ENCODE measurements at places on chromosomes 3 and 15. TPM values are rescaled to one million over a fixed set of nuclear protein-coding genes. Genes with fewer than 3 reads are reported as not detected.

The ECE2 gene
- total RNA-seq, result not detected

DNA sequence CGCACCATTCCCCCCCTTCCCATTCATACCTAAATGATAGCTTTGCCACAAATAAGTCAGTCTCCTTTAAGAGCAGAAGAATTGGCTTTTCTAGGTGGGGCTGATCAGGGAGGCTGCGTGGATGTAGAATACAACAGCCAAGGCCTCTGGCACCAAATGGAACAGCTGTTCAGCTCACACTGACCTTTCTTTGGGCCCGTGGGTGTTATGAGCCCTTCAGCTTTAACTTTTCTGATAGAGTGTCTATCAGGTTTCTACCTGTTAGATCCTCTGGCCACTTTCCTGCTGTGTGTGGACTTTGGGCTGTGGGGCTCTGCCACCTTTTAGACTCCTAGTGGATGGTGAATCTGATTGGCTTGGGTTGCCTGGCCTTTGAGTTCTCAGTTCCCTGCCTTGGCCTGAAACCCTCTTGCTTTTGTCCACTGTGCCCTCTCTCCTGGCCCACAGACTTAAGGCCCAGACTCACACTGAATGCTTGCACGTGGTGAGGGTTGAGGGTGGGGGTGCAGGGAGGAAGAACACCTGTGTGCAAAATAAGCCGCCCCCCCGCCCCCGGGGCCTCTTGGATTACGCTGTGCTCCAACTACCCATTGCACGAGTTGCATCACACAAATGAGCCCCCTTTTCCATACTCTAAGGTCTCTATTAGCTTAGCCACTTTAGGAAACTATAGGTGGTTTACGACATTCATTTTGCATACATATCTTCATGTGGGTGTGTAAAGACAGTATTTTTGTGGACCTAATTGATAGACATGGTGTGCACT, 1.3 kb upstream of the RFX7 start:
- DNase-seq, result no peak

The ARL8B gene
- total RNA-seq, result 58.0 TPM

- peak; percentile 59 for DNase-seq
Observed at GRCh38 chr3:10459954-10460754, 45.2 kb downstream of the ATP2B2 start.

DNA sequence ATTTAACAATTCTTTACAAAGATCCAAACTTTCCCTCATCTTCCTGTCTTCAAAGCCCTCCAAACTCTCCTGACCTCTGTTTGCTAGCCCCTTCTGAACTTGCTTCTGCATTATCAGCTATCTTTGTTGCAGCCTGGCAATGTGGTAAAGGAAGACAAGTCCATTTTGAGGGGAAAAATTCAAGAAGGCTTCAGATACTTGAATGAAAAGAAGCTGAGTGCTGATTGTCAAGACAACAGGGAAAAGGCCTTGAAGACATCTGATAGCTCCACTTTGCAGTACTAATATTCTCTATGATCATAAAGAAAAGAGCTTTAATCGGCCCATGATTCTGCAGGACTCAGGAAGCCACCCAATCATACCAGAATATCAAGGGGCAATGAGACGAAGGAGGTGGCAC, 91.8 kb downstream of the LMLN start:
- no peak for DNase-seq

GRCh38 chr3:119835556-119835955, 53.7 kb downstream of the NR1I2 start:
- no peak for DNase-seq

DNA sequence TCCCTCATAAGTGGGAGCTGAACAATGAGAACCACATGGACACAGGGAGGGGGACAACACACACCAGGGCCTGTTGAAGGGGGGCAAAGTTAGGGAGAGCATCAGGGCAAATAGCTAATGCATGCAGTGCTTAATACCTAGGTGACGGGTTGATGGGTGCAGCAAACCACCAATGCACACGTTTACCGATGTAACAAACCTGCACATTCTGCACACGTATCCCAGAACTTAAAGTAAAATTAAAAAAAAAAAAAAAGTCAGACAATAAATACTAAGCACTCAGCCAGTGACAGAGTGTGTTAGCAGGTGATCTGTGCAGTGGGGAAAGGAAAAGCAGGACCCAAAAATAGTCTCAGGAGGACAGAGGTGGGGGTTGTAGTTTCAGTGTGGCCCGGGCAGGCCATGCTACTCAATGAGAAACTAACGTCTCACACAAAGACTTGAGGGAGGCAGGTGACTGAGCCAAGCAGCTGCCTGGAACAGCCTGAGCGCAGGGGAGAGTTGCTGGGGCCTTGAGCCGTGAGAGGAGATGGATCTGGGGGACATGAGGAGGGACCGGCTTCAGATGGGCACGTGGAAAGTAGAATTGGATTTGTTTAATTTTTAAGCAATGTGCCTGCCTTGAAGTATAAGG, 18.4 kb downstream of the ANKDD1A start:
- DNase-seq, result no peak

DNA sequence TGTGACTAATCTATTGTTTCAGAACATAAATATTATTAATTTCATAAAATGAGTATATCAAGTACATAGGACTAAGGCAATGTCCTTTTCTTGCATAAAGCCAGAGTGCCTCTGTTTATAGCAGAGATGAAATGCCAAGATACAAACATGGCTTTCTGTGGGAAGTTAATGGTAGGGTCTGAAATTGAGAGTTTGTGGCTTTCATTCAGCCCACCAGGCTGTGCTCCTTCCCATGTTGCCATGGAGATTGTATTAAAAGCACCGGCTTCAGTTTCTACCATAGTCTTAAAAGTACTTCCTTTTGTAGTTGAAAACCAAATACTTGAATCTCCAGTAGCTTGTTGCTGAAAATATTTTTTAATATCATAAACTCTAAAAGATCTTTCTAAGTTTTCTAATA, 114.0 kb downstream of the LRRC28 start:
- DNase-seq, result peak; percentile 12

DNA sequence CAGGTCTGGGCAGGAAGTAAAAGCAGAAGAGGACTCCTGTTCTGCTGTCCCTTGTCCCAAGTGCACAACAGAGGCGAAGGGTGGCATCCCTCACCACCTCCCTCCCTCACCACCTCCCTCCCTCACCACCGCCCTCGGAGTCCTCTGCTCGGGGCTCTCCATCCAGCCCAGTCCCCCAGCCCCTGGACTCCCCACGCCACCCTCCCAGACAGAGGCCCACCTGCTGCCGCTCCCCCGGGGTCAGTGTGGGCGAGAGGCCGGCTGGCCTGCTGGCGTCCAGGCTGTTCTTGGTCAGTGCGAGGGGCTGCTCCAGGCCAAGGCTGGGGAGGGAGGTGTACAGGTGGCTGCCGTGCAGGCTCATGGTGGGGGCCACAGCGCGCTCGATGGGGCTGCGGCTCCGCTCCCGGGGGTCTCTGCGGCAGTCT, 79.1 kb downstream of the VGLL4 start:
- DNase-seq, result no peak

DNA sequence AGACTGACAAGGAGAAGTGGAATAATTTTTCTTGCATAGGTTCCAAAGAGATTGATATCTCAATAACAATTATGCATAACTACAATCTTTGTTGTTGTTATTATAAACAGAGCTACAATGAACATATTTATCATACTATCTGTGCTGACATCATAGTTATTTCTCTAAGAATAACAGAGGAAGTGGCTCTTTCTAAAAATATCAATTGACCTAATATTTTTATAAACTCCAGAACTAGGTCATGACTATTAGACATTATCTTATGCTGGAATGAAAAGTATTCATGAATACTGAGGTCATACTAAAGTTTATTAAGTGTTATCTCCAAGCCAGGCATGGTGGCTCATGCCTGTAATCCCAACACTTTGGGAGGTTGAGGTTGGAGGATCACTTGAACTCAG, 114.1 kb downstream of the DCLK3 start:
- no peak for DNase-seq

DNA sequence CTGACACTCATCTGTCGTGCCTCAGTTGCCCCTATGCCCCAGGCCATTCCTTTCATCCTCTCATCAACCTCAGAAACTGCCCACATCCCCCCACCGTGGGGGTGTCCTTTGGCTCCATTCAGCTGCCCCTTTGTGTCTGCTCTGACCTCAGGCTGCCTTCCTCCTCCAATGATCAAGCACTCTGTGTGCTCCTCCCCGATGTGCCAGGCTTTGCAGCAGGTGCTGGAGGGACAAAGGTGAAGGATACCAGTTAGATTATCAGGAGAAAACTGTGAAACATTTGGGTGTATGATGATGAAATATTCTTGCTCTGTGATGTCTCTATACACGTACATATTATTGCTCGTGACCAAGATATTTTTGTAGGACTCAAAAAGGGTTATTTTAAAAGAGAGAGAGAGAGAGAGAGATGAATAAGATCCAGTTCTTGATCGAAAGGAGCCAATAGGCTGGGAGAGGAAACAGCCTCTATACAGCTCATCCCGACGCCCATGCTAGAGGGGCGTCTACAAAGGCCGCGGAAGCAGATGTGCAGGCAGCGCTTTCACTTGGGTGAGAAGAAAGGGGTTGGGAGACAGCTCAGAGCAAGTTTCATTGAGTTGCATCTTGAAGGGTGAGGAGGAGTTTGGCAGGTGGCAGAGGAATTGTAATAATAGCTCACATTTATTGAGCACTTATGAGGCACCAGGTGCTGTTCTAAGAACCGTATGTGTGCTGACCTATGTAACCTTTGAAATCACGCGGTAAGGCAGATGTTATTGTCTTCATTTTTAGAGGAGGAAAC, 28.3 kb upstream of the ADCY5 start:
- no peak for DNase-seq

DNA sequence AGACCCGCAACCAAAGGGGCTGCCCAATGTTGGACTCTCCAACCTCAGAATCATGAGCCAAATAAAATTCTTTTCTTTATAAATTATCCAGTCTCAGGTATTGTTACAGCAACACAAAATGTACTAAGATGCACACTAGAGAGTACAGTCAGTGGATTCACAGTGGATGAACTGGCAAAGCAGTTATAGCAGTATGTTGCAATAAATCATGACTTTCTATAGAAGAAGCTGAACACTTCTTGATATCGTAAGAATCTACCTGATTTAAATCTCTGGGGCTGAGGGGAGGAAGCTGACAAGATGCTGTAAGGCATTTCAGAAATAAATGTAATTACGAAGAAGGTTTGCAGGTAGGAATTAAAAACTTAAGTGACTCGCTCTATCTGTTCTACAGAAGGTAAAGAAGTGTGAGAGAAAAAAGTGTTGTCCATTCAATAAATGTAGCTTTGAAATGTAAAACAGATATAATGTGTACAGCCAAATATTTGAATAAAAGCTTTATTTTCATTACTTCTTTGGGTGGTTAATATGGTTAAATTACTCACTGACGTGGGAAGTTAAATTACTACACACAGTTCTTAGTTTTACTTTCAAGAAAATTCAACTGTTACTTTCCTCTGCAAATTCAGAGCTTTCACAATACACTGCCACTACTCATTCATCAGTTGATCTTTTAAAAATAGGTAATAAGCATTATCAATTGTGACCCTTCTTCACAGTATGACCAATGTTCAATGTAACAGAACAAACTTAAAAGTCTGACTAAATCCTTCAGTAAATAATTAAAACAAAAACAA, 439.1 kb downstream of the SHQ1 start:
- DNase-seq, result no peak

DNA sequence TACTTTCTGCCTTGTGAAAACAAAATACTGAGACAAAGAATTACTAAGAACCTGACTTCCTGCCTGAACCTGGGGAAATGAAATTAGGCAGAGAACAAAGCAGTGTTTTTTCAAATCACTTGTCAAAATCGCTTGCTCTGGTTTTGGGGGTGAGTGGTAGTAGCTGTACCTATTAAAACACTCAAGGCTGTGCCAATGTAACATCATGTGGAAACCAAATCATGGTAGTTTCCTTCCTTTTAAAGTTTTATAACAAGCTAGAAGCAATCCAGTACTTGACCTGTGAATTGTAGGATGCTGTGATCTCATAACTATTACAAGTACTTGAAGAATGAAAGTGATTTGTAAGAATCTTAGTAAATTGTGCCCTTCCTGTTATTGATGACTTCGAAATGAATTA, 6.7 kb downstream of the CMTM8 start:
- DNase-seq, result peak; percentile 54

The PLS1 gene
- total RNA-seq, result 2.9 TPM

The PHLDB2 gene
- total RNA-seq, result 72.0 TPM

- DNase-seq, result no peak
Observed at GRCh38 chr3:167773584-167773983, 38.1 kb downstream of the SERPINI1 start.
